ENCODE measurements at places on chromosomes 3 and 15.

- no peak for DNase-seq
Observed at GRCh38 chr3:89946884-89947283, 839.5 kb downstream of the EPHA3 start.

- DNase-seq, result no peak
Observed at GRCh38 chr15:92801774-92802464, 98.2 kb upstream of the CHD2 start.

GRCh38 chr15:84970843-84971242 is 10.8 kb upstream of the PDE8A start:
- DNase-seq, result no peak

GRCh38 chr3:14252321-14253021 is 73.9 kb downstream of the LSM3 start:
- no peak for DNase-seq

- DNase-seq, result no peak
Observed at GRCh38 chr15:45384700-45385099, 6.4 kb upstream of the GATM start.

DNA sequence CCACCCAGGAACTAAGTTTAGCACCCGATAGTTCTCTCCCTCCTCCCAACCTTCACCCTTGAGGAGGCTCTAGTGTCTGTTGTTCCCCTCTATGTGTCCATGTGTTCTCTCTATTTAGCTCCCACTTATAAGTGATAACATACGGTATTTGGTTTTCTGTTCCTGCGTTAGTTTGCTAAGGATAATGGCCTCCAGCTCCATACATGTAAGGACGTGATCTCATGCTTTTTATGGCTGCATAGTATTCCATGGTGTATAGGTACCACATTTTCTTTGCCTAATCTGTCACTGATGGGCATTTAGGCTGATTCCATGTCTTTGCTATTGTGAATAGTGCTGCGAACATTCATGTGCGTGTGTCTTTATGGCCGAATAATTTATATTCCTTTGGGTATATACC is 66.9 kb upstream of the TRA2B start:
- no peak for DNase-seq

DNA sequence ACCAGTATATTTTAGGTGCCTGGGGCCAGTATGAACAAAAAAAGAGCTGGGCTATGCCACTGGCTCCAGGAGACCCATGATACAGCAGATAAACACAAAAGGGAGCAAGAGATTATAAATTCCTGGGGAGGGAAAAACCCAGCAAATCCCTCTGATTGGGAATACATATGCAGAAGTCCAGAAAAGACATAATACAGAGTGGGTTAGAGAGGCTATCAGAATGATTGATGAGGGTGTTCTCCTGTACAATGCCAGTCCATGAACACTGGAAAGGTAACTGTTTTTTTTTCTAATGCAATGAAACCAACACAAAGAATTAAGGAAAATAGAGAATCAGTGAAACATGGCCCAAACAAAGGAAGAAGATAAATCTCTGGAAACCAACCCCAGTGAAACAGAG is 5.4 kb upstream of the VPS39 start:
- peak; percentile 24 for DNase-seq

- no peak for DNase-seq
Observed at GRCh38 chr3:46934072-46934471, 42.5 kb downstream of the CCDC12 start.

- no peak for DNase-seq
Observed at GRCh38 chr3:122700193-122700592, 19.6 kb downstream of the PARP14 start.

DNA sequence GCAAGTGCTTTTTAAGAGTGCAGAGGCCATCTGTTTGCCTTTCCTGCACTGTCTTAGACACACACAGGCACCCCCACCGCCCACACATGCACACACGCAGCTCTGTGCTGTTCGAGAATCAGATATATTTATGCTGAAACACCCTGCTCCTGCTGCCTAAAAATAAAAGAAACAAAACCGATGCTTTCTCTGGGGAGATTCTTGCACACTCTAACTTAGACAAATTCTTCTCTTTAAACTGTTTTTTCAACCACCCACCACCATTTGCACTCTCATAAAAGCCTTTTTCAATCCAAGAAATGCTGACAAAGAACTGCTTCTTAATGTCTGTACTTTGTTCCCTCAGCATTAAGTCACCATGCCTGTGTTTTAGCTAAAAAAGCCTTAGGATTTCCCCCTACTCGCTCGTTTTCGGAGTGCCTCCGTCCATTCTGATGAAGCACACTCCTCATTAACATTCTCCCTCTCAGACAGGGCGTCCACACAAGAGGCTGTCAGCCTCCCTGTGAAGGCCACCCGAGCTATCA is 26.2 kb downstream of the SLC12A8 start:
- DNase-seq, result peak; percentile 23

DNA sequence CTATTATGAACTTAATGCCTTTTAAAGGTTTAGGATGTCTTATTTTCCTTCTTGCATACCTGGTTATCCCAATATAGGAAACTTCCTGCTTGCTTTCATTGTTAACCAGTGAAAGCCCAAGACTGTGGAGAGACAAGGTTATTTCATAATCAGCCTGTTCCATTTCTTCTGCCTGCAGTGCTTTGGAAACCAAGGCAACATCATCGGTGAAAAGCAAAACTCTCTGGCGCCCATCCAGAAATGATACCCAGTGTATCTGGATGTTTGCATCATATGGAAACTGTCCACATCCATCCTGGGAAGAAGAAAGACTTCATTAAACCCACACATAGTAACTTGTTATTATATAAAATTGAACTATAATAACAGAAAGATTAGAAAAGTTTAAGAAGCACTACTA is 170.1 kb downstream of the VPS13C start:
- no peak for DNase-seq

DNA sequence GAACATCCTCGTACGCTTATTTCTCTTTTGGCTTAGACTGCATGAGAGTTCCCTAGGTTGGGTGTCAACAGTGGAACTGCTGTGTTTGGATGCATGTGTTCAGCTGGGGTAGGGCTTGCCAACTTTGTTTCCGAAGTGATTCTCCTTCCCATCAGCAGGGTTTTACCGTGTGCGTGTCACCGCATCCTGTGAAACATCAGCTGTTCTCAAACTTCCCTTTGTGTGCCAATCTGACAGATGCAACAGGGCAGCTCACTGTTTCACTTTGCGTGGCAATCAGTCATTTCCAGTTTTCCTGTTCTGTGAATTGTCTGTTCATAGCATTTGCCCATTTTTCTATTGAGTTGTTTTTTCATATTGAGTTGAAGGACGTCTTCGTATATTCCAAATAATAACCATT is 218.8 kb downstream of the VPS13C start:
- DNase-seq, result no peak

DNA sequence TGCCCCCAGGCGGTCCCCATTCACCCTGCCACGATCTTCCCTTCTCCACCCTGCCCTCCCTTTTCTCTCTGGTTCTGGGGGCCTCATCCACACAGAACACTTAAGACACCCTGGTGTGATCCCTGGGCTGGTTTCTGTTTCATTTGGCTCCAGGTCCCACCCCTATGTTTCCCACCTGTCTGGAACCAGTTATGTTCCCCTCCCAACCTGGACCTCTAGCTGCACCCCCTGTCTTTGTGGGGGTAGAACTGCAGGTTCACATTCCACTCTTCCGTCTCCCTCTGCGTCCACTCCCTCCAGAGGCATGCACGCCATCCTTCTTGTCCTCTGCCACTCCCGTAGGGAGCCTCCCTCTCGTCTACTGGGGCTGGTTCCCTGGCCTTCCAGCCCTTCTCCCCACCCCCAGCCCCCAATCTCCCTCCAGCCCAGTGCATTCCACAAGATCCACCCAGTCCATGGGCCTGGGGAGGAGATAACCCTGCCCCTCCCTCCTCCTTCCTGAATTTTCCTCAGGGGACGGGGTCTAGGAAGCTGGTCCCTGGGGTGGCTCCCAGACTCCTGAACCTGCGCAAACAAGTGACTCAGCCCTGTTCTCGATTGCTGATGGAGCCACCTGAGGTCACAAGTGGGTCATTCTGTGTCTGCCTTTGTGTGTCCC is 73.8 kb downstream of the ABTB1 start:
- no peak for DNase-seq

DNA sequence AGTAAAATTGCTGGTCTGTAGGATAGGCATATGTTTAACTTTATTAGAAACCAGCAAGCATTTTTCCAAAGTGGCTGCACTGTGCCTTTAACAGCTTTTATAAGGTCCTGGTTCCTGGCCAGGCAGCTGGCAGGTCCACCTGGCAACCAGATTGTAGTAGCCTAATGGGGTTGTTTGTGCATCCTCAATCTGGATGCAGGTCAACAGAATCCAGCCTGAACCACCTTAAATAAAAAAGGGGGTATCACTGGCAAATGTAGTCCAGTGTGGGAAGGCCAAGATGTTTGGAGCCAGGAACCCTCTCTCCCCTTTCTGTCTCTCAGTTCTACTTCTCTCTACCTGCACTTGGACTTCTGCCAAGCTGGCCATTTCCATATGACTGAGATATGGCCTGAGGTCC is 200.3 kb downstream of the ZNF621 start:
- DNase-seq, result no peak

DNA sequence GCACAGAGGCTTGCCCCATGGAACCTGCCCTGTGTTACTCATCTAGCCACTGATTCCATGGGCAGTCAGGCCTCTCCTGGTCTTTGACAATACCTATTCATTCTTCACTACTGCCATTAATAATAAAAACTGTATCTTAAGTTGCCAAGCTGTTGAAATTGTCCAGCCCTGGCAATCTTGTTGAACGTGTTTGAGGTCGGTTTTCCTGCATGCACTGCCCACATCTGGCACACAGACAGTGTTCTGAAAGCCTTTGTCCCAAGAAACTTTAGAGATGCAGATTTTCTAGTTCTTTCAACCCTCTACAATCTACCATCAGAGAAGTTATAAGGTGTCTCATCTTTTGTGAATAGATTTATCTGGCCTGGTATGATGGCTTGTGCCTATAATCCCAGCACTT is 567.2 kb upstream of the NECTIN3 start:
- DNase-seq, result no peak

- DNase-seq, result peak; percentile 63
Observed at GRCh38 chr3:184099806-184100686, 3.2 kb downstream of the HTR3E start.

DNA sequence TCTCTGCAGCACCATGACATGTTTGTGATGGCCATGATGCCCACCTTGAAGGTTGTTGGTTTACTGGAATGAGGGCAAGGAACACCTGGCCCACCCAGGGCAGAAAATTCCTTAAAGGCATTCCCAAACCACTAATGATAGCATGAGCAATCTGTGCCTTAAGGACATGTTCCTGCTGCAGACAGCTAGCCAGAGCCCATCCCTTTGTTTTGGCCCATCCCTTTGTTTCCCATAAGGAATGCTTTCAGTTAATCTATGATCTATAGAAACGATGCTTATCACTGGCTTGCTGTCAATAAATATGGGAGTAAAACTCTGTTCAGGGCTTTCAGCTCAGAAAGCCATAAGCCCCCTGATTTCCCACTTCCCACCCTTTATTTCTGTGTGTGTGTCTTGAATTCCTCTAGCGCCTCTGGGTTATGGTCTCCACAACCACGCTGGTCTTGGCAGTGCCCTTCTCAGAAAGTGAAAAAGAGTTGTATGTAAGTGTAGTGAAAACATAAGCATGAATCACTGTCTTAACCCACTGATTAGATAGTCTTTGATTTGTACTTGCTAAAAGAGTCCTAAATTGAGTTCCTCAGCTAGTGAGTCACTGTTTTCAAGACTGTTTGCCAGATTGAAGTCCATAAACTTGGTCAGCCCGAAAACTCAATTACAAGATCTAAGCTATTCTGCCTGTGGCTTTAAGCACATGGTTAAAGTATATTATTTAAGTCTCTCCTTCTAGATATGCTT is 19.0 kb upstream of the CCR2 start:
- DNase-seq, result no peak

GRCh38 chr3:182259579-182259978 is 533.7 kb upstream of the ATP11B start:
- DNase-seq, result peak; percentile 53

DNA sequence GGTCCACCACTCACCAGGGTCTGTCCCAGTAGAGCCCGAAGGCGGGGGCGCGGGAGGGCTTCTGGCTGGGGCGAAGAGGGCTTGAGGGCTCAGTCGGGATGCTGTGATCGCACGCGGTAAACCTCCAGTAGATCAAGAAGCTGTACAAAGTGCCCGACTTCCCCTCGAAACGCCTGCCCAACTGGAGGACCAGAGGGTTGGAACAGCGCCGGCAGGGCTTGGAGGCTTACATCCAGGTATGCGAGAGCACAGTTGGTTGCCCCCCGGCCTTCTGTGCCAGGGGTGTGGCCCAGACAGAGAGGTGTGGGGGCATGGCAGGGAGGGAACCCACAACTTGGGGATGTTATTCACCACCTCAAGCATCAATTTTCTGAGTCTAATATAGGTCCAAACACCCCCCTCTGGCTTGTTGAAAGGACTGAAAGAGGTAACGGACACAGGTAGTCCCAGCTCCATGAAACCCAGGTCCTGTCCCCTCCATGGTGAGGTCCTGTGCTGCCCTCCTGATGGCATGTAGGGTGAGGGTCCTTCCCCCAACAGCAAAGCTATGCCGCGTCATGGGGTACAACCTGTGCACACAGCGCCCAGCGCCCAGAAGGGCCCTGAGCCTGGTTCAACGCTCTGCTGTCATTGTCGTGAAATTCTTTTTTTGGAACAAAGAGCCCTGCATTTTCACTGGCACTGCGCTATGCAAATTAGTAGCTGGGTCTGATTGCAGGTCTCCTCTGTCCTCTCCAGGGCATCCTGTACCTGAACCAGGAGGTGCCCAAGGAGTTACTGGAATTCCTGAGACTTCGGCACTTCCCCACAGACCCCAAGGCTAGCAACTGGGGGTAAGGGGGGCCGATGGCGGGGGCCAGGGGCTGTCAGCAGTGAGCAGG is 1.2 kb downstream of the SNX22 start:
- peak; percentile 52 for DNase-seq

GRCh38 chr3:116154389-116154788 is 290.9 kb downstream of the LSAMP start:
- no peak for DNase-seq

DNA sequence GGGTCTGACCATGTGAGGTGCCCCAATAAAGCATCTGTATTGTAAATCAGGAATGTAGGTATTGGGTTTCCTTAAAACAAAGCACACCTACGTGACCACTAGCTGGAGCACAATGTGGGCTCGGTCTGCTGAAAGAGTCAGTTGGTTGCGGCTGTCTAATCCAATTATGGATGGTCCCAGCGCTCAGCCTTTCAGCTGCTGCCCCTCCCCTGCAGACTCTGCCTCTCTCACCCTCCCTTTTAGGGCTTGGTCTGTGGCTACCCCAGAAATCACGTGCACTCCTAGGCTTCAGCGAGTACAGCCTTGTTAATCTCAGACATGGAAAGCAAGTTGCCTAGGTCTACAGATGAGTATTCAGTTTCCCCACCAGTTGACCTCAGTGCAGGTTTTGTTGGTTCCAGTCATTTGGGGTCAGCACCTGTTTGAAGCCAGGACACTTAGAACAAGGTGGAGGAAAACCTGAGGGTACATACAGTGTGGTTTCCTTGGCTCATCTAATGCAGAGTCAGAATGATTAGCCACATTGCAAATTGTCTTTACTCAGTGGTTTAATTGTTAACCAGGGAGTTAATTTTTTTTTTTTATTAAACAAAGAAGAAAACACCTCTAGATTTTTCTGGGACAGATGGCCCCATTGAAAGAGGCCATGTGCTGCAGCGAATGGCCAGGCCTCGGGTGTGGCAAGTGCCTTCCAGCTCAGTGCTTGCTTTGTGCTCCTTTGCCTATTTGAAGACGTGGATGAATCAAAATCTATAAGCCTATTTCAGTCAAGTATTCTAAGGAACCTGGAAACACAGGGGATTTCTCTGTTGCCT is 137.7 kb downstream of the IGF1R start:
- peak; percentile 99 for DNase-seq

- DNase-seq, result no peak
Observed at GRCh38 chr15:67579164-67579563, 36.7 kb downstream of the MAP2K5 start.

- DNase-seq, result peak; percentile 11
Observed at GRCh38 chr3:12638105-12638504, 25.8 kb downstream of the RAF1 start.

All from NCI-H82 (cell line).